ENCODE measurements at places on chromosomes 1 and 21. TPM values are rescaled to one million over a fixed set of nuclear protein-coding genes. Genes with fewer than 3 reads are reported as not detected.

The UBL4B gene
- not detected for total RNA-seq

The RORC gene
- total RNA-seq = 0.26 TPM

The RAB42 gene
- total RNA-seq = not detected

The NEK7 gene
- total RNA-seq = 40.3 TPM

GRCh38 chr1:228838717-228839500 lies 103.6 kb downstream of the RHOU start:
- DNase-seq = no peak

The HCN3 gene
- total RNA-seq = 0.90 TPM

The RGS18 gene
- total RNA-seq = under 0.01 TPM

The LENEP gene
- not detected for total RNA-seq
